ENCODE measurements at places on chromosomes 2 and 18.

GRCh38 chr2:54455131-54455562, 980 bp upstream of the SPTBN1 start:
- no peak for DNase-seq

DNA sequence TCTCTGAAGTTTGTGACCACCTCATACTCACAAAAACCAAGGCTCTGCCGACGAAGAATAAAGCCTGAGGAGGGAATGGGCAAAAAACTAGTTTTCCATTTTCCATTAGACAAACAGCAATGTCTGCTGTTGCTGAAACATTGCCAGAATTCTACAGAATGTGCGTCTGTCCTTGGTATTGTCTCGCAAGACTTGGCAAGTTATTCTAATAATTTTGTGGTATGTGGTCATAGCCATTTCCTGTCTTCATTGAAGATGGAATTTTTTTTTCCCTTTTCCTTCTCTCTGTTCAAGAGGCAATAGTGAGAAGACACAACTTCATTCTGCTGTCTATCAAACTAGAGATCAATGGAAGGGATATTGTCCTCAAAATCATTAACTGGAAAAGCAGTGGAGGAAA, 296.1 kb downstream of the RND3 start:
- DNase-seq, result peak; percentile 35

GRCh38 chr2:151978709-151979108, 120.1 kb downstream of the CACNB4 start:
- no peak for DNase-seq

GRCh38 chr2:62410015-62410453, 96.0 kb downstream of the TMEM17 start:
- DNase-seq, result no peak

GRCh38 chr18:9856092-9856491, 29.7 kb upstream of the TXNDC2 start:
- no peak for DNase-seq

GRCh38 chr2:28894470-28895188, at the start of gene WDR43:
Gene WDR43 (plus strand): TSS chr2:28894667. CDS start chr2:28894699, 32 bp downstream.
- DNase-seq, result peak; percentile 97

- no peak for DNase-seq
Observed at GRCh38 chr18:75477900-75478299, 50.4 kb upstream of the SMIM21 start.

- DNase-seq, result no peak
Observed at GRCh38 chr18:3689091-3689490, 239.1 kb downstream of the TGIF1 start.

- no peak for DNase-seq
Observed at GRCh38 chr18:35348001-35348400, 3.8 kb upstream of the ZNF24 start.

GRCh38 chr2:57516698-57517340, 529.8 kb upstream of the VRK2 start:
- peak; percentile 59 for DNase-seq

DNA sequence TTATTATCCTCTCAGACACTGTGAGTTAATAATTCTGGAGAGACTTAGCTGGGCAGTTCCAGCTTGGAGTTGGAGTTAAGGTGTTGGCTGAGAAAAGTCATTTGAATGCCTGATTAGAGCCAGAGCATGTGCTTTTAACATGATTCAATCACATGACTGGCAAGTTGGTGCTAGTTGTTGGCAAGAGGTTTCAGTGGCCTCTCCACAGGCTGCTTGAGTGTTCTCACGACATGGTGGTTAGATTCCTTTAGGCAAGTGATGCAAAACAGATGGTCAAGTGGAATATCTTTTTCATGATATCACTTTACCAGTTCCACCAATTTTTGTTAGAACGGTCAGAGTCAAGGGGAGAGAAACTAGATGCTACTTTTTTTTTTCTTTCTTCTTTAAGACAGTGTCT, 262.7 kb upstream of the FN1 start:
- peak; percentile 66 for DNase-seq

DNA sequence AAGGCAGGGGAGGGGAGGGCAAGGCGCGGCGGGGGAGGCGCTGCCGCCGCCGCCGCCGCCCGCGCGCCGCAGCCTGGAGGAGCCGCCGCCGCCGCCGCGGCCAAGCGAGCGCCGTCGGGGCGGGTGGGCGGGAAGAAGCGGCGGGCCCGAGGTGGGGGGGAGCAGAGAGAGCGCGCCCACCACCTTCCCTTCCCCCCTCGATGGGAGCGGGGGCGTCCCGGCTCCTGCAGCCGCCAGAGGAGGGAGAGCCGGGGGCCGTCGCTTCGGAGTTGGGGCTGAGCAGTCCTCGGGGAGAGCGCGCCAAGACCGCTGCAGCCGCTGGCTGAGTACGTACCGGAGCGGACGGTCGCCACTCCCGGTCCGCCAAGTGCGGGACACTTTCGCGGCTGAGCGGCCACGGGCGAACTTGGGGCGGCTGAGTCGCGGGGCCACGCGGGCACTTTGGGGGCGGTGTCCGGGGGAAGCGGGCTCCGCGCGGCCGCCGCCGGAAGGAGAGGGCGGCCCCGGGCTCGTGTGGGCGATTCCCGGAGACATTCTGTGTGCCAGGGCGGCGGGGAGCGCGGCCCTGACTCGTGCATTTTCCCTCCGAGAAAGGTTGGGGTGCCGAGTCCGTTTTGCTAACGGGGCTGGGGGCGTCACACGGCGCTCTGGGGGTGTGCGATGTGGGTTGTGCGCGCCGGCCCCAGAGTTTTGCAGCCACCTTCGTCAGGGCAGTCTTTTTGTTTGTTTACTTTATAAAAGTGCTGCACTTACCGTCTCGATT, at the start of gene NAB1:
TSS of gene NAB1 (plus strand) at position 49 of the 763 bp plus-strand sequence. CDS start 10,094 bp downstream, outside the sequence.
- DNase-seq, result no peak

GRCh38 chr2:20381457-20381856, 30.8 kb upstream of the PUM2 start:
- peak; percentile 95 for DNase-seq

DNA sequence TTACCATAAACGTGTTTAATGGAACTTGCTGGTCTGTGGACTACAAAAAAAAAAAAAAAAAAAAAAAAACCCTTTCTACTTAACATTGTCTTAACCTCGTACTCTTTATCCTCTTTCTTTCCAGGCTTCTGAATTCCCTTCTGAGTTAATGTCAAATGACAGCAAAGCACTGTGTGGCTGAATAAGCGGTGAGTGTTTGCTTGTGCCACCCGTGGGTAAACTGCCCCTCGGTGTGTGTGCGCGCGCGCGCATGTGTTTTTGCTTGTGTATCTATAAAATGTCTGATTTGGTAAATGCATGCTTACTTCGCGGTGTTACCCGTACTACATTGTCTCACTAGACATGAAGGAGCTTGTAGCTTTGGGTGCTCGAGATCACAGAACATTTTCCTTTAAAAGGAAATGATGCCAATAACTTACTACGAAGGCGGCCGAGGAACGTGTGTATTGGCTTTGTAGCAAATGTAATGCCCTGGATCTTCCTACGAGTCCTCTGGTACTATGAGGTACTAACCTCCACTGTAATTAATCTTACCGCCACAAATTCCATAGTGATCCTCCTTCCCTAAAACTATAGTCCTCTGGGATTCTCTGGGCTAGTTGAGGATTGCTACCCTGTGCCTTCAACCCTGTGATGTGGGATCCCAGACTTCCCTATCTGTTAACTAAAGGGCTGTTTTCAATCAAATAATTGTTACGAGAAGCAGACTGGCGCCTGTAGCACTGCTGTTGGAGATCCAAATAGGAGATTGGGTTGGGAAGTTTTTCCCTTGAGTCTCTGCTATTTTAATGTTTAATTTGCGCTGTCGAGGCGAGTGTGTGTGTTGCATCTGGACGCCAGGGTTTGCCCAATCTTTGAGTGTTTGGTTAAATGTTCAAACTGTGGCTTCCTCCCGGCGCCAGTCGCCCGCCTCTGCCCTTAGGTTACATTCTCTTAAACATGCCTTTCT, 1.1 kb downstream of the ID2 start:
- peak; percentile 44 for DNase-seq

- no peak for DNase-seq
Observed at GRCh38 chr2:70017962-70018361, 56.5 kb upstream of the ASPRV1 start.

DNA sequence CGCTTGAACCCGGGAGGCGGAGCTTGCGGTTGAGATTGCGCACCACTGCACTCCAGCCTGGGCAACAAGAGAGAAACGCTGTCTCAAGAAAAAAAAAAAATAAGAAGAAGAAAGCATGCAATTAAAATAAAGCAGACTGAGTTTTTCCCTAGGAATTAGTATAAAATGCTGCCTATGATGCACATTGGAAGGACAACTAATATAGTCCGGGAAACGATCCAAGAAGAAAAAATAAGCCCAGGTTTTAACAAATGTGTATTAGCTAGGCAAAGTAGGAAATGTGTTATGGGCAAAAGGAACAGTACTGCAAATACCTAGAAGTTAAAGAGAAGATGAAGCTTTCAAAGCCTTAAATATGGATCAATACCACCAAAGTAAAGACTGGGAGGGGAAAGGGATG, 64.0 kb downstream of the SPIRE1 start:
- no peak for DNase-seq

DNA sequence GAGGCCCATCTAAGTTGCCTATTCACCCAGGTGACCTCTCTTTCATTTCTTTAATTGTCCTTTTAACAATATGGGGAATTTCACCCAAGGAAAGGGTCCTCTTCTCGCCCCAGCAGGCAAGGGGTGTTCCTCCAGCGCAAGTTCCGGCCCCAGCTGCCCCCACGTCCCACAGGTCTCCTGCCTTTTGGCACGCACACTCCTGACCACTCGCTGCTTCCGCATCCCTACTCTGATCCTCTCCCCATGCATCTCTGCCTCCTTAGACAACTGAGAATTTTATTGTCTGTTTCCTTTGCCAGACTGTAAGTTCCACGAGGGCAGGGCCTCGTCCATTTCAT, 684 bp upstream of the ARPC2 start:
- DNase-seq, result no peak

GRCh38 chr2:121969166-121969565, 213.7 kb downstream of the TSN start:
- no peak for DNase-seq

- DNase-seq, result no peak
Observed at GRCh38 chr2:181354626-181355025, 102.6 kb upstream of the ITGA4 start.

DNA sequence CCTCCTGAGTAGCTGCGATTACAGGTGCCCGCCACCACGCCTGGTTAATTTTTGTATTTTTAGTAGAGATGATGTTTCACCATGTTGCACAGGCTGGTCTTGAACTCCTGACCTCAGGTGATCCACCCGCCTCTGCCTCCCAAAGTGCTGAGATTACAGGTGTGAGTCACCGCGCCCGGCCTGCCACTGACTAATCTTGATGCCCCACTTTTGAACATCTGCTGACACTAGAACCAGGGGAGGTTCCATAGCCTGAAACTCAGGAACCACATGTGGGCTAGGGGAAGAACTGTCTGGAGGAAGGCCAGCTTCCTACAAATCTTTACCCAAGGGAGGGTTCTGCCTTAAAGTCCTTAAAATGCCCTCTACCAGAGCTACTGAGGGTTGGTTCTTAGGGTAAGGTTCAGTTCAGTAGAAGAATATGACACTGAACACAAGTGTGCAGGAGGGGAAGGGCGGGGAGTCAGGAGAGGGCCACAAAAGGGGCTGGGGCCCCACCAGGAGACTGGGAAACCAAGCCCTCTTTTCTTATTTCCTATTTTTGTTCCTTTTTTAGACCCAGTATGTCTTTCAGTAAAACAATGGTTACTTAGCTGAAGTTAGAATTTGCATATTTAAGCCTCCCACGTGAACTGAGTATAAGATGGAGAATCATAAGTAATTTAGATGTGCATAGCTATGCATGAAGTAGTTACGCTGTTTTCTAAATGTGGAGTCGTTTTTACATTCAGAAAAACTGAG, 6.3 kb upstream of the RAB31 start:
- no peak for DNase-seq

DNA sequence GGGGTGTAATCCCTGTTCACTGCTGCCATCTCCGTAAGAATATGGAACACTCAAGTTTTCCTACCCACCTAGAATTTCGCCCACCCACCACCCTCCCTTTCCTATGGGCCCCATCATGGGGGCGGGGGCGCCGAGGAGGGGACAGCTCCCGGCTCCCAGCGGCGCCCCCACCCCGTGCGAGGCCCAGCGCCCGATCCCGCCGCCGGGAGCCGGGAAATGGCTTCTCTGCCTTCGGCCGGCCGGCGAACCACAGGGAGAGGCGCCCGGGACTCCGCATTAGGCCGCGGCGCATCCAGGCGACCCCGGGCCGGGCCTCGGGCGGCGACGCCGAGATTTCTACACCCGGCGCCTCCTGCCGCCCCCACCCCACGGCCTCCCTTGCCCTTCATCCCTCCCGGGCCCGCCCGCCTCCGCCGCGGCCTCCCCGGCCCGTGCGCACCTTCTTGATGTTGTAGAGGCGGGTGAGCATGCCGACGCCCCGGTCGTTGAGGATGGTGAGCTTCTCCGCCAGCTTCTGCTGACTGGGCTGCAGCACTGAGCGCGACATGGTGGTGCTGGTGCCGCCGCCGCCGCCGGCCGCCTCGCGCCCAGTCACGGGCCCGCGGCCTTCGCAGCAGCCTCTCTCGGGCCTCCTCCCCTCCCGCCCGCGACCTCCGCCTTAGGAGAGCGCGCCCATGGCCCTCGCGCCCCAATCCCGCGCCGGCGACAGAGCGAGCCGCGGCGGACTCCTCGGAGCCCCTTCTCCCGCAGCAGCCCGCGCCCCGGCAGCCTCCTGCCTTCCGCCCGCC, 510 bp downstream of the NCKAP1 start:
- DNase-seq, result peak; percentile 77

DNA sequence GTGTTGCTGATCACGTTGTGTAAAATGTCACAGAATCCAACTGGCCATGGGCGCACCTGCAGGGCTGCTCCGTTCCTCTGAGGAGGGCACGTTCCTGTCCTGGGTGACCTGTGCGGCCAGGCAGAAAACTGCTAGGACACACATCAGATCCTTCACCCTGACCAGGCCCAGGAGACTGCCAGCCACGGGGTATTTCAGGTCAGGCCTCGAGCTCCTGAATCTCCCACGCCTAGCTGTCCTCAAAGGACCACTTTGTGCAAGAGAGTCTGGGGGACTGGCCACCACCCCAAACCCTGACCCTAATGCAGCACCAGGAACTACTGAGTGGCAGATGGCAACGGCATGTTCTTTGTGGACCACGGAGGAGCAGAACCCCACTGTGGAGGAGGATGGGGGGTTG, 11.1 kb downstream of the PRLH start:
- no peak for DNase-seq

DNA sequence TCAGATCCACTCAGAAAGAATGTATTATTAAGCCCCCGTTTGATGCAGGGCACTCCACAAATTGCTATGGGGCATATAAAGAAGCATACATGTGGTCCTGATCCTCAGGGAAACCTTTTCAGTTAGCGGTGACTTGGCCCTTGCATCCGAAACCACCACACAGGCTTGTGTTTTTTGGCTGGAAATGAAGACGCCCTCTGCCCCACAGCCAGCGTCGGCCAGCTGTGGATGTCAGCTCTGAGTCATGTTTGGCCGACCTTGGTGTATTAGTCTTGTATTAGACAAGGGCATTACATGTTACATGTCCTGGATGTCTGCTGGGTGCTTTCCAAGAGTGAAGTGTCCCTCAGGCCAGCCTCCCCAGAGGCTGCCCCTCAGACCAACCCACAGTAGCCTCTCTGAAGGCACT, 107.6 kb upstream of the MAP3K20 start:
- no peak for DNase-seq

GRCh38 chr18:68233018-68233417, 481.9 kb downstream of the TMX3 start:
- peak; percentile 37 for DNase-seq
